ENCODE measurements at places on chromosomes 5 and 9. TPM values are rescaled to one million over a fixed set of nuclear protein-coding genes. Genes with fewer than 3 reads are reported as not detected.

Gene SLC4A9
- not detected for total RNA-seq

Gene TLX3
- total RNA-seq, result not detected

Gene LCN2
- not detected for total RNA-seq

Gene FLT4
- total RNA-seq, result 10.1 TPM

Gene MACROH2A1
- total RNA-seq, result 264 TPM

GRCh38 chr9:123832858-123833650 lies 96.9 kb downstream of the DENND1A start:
- no peak for DNase-seq
- H3K4me3 ChIP-seq, result no peak overlapping the region
- no peaks in the 10 kb centered on the region for H3K4me1 ChIP-seq
- H3K36me3 ChIP-seq, result no peaks in the 10 kb centered on the region

DNA sequence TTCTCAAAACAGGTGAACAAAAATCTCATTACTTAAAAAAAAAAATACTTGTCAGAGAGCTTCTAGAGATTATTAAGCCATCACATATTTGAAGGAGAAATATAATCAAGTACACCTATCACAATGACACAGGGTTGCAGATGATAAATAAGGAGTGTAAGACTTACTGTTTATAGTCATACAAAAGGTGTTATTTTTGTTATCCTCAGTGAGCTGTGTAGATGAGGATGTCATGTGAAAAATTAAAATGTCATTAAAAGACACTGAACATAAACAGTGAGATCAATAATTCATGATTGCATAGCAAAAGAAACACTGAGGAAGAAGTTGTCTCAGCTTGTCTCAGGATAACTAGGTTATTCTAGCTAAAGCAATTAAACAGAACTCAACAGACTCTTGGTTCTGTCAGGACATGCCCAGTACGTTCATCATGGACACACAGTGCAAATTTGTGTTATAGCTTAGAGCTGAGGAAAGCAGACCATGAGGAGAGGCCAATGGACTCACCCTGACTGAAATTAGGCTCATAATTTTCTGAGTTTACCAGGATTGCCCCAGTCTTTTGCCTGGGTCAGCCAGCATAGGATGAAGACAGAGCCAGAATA lies 1162.6 kb upstream of the C9orf72 start:
- H3K4me3 ChIP-seq, result no peak overlapping the region
- H3K36me3 ChIP-seq, result no peaks in the 10 kb centered on the region
- H3K27ac ChIP-seq, result no peak overlapping the region
- H3K4me1 ChIP-seq, result no peaks in the 10 kb centered on the region
- DNase-seq, result no peak

DNA sequence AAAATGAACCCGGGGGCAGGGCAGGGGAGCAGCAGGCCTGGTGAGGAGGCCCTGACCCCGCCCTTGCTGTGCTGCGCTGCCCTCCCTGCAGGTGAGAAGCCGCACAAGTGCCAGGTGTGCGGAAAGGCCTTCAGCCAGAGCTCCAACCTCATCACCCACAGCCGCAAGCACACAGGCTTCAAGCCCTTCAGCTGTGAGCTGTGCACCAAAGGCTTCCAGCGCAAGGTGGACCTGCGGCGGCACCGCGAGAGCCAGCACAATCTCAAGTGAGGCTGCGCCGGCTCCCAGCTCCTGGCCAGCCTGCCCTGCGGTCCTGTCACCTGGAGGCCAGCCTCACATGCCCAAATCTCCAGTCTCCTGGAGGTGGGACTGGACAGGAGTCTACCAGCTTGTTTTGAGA lies 12.3 kb downstream of the GFI1B start:
- H3K4me3 ChIP-seq, result no peak overlapping the region
- H3K27ac ChIP-seq, result no peak overlapping the region
- H3K4me1 ChIP-seq, result no peaks in the 10 kb centered on the region
- DNase-seq, result no peak

GRCh38 chr9:16825971-16826625 lies 44.4 kb downstream of the BNC2 start:
- H3K4me3 ChIP-seq, result no peak overlapping the region
- no peak overlapping the region for H3K27ac ChIP-seq
- DNase-seq, result peak; percentile 6
- no peaks in the 10 kb centered on the region for H3K4me1 ChIP-seq
- H3K36me3 ChIP-seq, result no peaks in the 10 kb centered on the region

All from A673 (cell line).